Activated naive CD4-positive, alpha-beta T cell treated with Interleukin-2 at 50 U/mL for 16 hours (primary cell): ENCODE measurements at places on chromosomes 13 and 19.

DNA sequence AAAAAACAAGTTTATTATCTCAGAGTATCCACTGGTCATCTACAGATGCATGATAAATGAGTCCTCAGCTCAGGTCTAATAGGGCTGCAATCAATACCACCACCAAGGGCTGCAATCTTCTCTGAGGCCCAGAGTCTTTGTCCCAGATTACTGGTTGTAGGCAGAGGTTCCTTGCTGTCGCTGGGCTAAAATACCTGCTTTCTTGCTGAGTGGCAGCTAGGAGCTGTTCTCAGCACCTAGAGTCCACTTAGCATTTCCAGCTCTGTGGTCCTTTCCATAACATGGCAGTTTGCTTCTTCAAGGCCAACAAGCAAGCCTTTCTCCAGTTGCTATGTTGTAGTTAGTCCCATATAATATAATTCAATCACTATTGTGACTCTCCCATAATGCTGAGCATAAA is 351.3 kb downstream of the SLITRK1 start:
- no peak for DNase-seq

GRCh38 chr13:26820871-26821270 is 60.3 kb upstream of the GPR12 start:
- no peak for DNase-seq

DNA sequence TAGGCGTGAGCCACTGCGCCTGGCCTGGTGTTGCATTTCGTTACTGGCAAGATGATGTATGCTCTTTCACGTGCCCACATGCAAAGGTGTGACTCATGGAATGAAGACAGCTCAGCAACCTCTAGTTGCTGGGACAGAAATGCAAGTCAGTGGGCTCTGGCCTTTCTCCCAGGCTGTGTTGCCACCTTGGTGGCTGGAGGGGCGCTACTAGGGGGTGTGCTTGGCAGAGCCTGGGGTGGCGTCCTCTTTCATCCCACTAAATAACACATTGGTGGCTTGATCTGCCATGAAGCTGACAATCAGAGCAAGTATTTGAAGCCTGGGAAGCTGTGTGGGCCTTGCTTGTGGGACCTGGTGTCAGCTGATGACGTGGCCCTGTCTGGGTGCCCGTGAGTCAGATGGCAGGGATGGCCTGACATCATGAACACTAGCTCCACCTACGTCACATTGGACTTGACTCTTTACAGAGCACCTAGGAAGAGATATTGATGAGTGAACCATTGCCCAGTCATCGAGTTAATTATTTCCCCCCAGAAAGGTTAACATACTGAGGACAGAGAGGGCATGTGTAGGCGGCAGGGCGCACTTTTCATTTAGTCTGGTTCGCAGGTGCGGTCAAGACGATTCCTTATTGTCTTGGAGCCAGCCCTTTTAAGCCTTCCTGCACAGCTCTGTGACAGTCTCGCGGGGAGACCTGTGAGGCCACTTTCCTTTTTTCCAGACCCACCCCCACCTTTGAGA is 154.2 kb downstream of the TM9SF2 start:
- peak; percentile 37 for DNase-seq

DNA sequence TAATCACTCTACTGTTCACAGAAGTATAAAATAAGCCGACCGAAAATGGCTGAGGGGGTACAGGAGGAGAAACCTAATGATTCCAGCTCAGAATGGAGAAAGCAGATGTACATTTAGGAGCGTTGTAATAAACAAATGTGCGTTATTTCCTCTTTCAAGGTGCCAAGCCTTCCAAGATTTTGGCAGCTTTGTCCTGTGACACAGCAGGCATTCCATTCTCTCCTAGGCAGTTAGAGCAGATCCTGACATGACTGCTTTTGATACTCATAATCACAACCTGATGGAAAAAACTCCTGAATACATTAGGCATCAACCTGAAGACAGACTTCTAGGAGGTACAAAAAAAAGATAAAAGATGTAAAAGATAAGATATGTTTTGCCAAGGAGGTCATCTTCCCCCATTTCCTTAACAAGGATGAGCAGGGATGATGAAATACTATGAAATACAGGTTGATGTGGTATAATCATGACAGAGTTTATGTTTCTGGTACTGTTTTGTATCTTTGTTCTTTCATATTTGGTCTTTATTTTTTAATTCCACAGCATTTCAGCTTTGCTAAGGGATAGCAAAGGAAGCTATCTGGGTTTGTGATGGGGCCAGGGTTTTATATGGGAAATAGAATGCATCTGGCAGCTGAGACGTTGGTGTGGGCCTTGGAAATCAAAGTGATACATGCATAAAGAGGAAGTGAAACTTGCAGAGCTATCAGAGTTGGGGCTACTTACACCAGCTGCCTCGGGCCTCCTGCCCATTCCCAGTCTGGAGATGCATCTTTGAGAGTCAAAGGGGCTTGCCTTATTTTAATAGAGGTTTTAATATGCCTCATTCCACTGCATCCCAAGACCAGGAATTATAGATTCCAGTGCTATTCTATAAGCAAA is 222.5 kb downstream of the OXGR1 start:
- DNase-seq: no peak
